ENCODE measurements at places on chromosomes 2 and 18.

DNA sequence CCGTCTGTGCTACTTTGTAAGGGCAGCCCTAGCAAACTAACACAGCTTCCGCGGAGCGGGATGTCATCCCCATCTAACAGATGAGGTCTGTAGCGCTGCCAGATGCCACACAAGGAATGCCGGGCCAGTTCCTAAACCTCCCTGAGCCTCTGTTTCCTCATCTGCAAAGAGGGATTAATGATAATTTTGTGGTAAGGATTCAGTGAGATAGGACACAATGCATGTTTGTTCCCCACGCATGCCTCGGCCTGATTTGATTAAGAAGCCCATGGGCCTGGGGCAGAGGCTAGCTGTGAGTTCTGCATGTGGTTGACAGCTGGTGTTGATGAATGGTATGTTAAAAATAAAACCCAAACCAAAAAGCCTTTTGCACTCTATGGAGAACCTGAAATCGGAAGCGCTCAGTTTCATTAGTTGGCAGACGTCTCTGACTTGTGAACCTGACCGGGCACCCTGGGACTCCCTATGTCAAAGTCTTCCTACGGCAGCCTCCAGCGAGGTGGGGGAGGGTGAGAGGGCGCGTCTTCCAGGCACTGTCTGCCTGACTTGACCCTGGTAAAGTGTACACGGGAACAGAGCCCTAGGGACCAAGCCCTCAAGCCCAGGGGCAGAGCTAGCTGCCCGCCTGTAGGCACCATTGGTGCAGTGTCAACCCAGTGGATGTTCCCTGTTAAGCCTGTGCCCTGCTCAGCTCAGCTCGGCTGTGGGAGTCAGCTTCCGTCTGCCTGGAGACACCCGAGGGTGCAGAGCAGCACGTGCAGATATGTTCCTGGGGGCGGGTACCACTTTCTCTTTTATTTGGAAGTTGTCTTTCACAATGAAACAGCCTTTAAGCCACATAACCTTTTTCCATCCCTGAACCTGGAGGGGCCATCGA lies 14.8 kb upstream of the INHBB start:
- DNase-seq, result no peak

GRCh38 chr2:26721115-26722032 lies 28.9 kb downstream of the KCNK3 start:
- DNase-seq, result no peak

DNA sequence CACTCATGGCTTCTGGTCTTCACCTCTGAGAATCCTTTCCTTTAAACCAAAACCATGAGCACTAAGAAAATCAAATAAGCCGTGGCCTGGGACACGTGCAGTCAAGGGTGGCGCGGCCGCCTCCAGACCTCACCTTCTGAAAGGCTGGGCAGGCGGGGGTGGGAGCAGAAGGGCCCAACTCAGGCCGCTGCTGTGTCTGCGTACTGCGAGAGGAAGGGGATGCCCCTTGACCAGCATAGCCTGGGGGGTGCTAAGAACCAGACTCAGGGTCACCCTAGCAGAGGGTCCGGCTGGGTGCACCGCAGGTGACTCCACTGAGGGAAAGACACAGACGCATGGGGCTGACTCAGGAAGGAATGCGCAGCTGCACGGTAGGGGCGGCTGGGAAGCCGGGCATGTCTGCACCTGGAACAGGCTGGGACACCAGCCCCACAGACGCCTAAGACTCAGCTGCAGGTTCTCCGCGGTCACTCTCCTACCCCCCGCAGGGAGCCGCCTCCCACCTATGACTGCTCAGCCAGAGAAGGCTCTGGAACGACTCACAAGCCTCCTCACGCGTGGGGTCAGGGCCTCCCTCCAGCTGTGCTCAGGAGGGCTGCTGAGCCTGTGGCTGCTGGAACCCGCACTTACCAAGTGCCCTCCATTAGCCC lies 432.4 kb upstream of the MYT1L start:
- no peak for DNase-seq

DNA sequence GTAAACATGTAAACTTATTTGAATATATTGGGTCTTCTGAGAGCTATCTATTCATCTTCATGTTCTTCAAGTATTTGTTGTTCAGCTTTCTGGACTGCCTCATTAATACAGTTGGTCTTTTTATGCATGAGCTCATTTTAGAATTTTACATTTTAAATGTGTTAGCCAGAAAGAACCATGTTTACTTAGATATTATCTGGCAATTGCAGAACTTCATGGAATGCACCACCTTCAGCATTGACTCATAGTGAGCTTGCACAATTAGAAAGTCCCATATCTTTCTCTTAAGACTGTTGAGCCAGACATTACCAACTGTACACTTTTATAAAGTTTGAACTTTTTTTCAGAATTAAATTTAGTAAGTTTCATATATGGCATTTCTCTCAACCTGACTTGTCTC lies 536.7 kb downstream of the RIT2 start:
- no peak for DNase-seq

- no peak for DNase-seq
Observed at GRCh38 chr18:37393945-37394609, 171.5 kb downstream of the CELF4 start.

DNA sequence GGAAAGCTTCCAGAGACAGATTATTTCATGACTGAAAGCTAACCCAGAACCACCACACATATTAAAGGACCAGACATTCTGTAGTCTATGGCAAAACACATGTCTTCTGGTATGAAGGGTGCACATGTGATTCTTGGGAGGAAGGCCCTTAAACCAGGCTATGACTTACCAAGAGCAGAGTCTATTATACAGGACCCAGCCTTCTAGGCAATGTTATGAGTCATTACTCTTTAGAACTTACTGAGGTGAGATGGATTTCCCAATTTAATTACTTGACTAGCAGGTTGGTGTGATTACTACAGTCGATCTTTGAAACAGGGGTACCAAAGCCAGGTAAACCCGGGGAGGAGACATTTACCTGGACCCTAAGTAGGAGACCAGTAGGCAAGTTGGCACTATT lies 350.8 kb downstream of the TRIB2 start:
- no peak for DNase-seq

GRCh38 chr2:20635675-20636584 lies 15.0 kb downstream of the HS1BP3 start:
- peak; percentile 70 for DNase-seq

- DNase-seq, result no peak
Observed at GRCh38 chr2:106358081-106358480, 110.1 kb downstream of the RGPD3 start.

GRCh38 chr18:13290856-13291271 lies 72.3 kb downstream of the LDLRAD4 start:
- DNase-seq, result no peak

- DNase-seq, result no peak
Observed at GRCh38 chr2:173808718-173809117, 156.5 kb downstream of the SP3 start.

- DNase-seq, result no peak
Observed at GRCh38 chr2:69993048-69993565, 31.7 kb upstream of the ASPRV1 start.

DNA sequence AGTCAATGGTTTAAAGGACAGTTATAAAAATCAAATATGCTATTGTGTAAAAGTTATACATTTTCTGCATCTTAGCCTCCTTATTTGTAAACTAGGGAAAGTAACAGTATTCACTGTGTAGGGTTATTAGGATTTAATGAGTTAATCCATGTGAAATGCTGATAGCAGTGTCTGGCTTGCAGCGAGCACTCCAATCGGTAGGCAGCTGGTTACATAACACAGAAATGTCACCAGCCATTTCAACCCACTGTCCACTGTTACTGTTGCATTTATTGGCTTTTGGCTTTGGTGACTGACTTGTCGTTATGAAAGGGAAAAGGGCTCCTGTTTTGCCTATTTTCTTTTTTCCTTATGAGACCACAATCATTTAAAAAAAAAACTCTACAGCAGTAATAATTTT lies 38.9 kb downstream of the ID2 start:
- DNase-seq, result no peak

All from suppressor macrophage treated with lipopolysaccharide for 4 hours (primary cell).